CD8-positive, alpha-beta T cell (primary cell): ENCODE measurements at places on chromosomes 2 and 18.

DNA sequence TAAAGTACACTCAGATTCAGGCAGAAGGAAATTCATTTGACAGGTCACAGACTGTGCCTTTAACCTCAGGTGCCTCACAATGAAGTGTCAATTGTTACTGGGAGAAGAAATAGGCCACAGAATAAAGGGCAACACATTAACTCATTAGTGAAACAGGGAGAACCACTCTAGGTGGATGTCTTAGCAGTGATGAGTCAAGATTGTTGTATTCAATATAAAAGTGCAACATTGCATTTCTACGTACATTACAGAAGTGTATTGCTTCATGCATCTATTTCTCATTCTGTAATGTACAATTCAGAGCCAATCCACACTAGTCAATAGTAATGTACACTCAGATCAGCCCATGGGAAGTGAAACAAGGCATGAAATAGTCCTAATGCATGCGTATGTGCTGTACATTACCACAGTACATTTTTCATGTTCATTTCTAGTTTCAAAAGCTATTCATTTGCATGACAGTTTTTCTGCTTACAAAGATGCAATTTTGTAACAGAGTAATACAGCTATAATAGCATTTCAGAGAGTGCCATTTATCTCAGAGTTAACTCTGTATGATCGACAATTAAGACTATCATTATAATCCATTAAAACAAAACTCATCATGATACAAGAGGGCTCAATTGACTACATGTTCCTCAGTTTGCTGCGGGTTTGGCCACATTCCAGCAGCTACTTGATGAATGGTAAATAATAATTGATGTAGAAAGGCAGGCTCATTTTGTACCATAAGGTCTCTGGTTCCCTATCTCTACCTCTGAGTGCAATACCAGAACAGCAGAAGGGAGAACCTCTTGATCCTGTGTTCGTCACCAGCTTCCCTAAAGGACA lies 12.2 kb upstream of the ARL5A start:
- DNase-seq = no peak

GRCh38 chr2:80894486-80894885 lies 589.9 kb upstream of the LRRTM1 start:
- DNase-seq = no peak

DNA sequence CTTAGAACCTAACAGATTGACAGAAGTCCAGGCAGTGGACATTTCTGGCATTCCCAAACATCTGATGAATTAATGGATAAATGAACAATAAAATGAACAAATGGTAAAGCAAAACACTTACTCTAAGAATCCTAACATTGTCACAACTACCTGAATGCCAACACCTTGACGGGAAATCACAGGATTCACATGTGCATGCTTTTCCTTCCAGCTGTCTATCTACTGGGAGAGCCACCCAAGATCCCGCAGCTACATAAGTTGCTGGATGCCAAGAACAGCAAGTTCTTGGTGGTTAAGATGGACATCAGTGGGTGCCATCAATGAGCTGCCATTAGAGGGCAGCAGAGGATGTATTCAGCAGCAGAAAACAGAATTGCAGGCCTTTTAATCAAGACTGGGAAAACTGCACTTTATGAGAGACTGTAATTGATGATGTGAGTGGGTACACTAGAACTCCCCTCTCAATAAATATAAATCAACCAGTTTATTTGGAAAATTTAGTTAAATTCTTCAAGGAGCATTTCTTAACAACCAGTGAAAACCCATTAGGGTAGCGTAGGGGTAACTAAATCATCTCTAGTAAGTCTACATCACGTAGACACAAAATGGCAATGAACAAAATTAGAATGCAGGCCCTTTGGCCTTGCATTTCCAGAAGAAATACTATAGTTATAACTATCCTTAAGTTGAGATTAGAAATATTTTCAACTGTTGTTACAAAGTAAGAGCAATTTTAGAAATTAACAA lies 45.6 kb downstream of the SESTD1 start:
- peak; percentile 8 for DNase-seq

- no peak for DNase-seq
Observed at GRCh38 chr18:77762014-77762413, 512.4 kb downstream of the GALR1 start.

DNA sequence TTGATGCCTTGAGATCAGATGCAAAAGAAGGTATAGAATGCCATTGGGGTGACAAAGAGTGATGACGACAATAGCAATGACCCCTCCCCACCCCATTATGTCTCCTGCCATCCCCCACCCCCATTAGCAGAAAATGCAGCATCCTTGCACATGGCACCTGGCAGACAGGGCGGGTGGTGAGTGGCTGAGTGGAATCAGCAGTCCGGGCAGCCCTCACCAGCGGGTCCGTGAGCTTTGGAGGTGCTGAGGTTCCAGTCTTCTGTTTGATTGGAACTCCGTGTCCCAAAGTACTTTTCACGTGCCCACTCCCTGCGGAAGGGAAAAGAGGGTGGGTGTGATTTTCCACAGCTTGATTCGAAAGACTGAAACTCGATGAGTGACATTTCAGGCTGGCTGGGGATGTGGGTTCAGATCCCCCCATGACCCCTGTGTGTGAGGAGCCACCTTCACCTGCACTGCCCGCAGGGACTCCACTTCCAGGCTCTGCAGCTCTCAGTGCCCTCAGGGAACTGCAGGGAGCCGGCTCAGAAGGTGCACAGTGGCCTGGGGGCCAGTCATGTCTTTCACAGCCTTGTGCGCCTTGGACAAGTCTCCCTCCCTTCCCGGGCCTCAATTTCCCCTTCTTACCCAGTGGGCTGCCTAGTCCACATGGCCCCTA lies 130.9 kb downstream of the GLI2 start:
- no peak for DNase-seq

- DNase-seq = no peak
Observed at GRCh38 chr2:168438553-168438952, 17.5 kb upstream of the CERS6 start.

DNA sequence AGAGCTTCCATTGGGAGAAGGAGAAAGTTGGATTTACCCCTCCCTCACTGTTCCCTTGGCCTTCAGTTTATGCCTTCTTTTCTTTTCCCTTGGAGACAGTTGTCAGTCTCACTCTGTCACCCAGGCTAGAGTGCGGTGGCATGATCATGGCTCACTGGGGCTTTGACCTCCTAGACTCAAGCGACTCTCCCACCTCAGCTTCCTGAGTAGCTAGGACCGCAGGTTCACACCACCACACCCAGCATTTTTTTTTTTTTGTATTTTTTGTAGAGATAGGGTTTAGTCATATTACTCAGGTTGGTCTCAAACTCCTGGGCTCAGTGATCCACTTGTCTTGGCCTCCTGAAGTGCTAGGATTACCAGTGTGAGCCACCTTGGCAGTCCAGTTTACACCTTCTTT lies 49.9 kb downstream of the SLC9A4 start:
- DNase-seq = no peak

- no peak for DNase-seq
Observed at GRCh38 chr2:202148515-202149154, 75.6 kb downstream of the KIAA2012 start.
